ENCODE measurements at places on chromosomes 1 and 21.

- no peak for DNase-seq
Observed at GRCh38 chr1:86756062-86756406, 51.7 kb downstream of the SH3GLB1 start.

- DNase-seq = no peak
Observed at GRCh38 chr1:152185544-152186391, 26.7 kb upstream of the RPTN start.

GRCh38 chr21:15826147-15826780 lies 96.5 kb downstream of the USP25 start:
- no peak for DNase-seq

DNA sequence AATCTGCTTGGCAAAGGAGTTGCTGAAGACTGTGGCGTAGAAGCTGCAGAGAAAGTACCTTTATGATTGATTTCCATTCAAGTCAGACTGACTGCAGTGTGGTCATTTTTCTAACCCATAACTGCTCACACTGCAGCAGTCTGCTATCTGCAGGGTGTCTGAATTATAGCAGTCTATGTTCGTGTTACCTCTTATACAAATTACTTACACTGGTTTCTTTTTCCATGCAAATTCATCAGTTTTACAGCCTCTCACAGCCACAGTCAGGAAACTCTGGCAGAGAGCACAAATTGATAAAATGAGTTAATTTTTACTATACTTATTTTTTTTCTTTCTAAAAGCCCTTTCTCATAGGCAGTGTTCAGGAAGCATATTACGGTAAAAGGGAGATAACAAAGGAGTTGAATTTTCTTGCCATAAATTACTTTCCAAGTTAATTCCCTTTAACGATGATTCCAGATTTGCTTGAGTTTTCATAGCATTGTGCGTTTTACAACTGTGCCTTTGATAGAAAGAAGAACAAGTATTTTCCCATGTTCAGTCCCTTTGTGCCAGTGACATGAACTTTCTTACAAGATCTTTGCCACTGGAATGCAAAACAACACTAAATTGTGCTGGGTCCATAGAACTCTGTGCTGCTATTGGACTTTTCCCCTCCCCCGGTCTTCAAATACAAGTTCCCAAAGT lies 261.5 kb downstream of the NFIA start:
- no peak for DNase-seq

DNA sequence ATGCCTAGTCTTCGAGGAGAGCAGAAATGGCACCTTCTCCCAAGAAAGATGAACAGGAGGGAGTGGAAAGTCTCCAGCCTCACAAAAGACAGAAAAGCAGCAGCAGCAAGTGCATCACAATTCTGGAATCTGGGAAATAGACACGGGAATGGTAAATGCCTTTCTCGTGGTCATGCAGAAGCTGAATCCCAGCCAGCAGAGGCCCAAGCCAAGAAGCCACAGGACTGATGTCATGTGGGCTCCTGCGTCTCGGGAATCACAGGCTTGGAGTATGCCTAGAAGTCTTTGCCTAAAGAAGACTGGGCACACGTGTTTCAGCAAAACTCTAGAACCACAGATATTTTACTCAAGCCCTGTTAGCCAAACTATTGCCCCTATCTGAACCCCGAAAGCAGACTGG lies 260.3 kb upstream of the PLD5 start:
- no peak for DNase-seq

DNA sequence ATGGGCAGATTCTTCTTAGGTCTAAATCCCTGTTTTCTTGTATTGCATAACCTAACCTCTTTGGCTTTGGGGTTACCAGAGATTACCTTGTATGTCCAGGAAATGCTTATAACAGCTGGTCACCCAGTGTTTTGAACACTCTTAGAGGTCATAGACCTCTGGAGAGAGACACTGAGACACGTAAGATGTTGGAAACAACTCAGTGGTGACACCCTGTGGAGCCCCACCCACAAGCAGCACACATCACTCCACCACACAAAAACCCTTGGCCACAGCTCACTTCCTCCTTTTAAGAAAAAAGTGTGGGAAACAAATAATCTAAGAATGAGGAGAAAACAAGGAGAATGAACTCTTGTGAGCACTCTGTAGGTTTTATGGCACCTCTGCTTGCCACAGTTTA lies 26.3 kb upstream of the CYP4B1 start:
- DNase-seq = no peak

Data from esophagus squamous epithelium (tissue), 5 donors.